ENCODE measurements at places on chromosomes 16 and 17.
A peak's percentile ranks its signal among the peaks of the same experiment; 100 is the strongest.

DNA sequence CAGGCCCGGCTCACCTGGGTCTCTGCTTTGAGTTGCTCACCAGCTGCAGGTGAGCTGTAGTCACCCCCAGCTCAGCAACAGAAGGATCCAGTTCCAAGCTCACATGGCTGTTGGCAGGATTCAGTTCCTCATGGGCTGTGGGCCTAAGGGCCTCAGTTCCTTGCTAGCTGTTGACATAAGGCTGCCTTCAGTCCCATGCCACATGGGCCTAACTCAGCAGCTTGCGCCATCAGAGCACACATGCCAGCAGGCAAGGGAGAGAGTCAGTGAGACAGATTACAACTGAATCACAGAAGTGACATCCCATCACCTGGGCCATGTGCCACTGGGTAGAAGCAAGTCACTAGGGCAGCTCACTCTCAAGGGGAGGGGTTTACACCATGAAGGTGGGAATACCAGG, 24.7 kb downstream of the PSMD7 start:
- peak; percentile 23 for DNase-seq

- DNase-seq = no peak
Observed at GRCh38 chr17:74110467-74110866, 93.0 kb upstream of the RPL38 start.

GRCh38 chr16:56324406-56324805, 100.9 kb downstream of the AMFR start:
- no peak for DNase-seq

GRCh38 chr16:76235025-76235424, 42.2 kb upstream of the CNTNAP4 start:
- no peak for DNase-seq

DNA sequence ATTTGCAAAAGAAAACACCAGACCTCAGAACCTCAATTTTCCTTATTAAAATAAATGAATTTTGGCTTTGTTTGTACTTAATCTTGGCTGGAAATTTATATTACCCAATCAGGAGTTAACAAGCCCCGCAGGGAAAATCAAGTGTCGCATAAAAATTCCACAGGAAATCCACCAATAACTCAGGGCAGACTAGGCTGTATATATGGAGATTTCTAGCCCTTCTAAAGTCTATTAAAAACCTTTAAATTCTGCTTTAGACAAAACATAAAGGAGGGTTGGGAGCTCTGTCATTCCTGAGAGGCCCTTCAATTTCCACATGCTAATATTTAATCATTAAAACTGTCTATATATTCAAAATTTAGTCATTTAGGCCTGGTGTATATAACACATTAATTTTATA, 434.7 kb downstream of the CDH11 start:
- no peak for DNase-seq

GRCh38 chr17:11240841-11241610, at the start of gene SHISA6:
Gene SHISA6 (plus strand): TSS chr17:11241213.
- DNase-seq = no peak

DNA sequence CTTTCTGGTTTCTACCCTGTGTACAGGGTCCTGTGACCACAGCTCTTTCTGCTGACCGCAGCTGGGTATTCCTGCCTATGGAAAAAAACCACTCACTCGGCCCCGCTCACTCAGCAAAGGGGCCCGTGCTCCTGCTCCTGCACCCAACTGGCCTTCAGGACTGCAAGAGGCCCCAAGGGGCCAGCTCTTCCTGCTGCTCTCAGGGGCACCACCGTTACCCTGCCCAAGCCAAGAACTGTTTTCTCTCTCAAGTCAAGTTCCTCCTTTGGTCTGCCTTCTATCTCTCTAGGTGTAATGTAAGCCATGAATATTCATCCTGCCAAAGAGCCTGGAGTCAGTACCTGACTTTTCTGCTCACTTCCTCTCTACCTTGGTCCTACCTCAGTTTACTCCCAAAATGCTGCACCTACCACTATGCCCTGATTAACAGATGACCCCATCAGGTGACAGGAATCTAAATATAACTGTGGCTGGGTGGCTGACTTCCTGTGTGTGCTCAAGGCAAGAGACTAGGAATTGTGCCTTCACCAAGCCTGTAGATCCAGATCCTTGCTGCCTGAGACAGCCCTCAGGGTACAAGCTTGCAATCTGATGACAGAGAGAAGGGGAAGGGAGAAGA, 20.4 kb upstream of the SCIMP start:
- no peak for DNase-seq

GRCh38 chr17:82088838-82089722, 9.0 kb downstream of the FASN start:
- no peak for DNase-seq

DNA sequence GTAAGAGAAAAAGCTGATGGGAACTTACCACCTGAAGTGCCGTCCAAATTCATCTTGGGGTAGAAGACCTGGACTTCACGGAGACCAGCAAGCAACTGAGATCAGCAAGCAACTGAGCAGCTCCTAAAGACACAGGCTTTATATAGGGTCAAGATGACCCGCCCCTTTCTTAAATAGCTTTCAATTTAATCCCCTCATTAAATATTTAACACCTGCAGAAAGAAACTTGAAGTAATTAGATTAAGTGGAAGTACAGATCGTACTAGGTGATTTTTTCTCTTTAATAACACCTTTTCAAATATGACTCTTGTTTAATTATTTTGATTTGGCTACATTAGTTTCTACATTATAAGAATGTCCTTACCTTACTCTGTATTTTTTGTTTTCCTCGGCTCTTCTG, at the start of gene CPHXL:
CPHXL (minus strand) TSS at position 101 of the 400 bp plus-strand sequence; CDS start at position 53, 48 bp downstream.
- no peak for DNase-seq

- no peak for DNase-seq
Observed at GRCh38 chr16:17544785-17545184, 74.0 kb upstream of the XYLT1 start.

GRCh38 chr17:59425085-59425931, 93.9 kb downstream of the YPEL2 start:
- DNase-seq = peak; percentile 82

DNA sequence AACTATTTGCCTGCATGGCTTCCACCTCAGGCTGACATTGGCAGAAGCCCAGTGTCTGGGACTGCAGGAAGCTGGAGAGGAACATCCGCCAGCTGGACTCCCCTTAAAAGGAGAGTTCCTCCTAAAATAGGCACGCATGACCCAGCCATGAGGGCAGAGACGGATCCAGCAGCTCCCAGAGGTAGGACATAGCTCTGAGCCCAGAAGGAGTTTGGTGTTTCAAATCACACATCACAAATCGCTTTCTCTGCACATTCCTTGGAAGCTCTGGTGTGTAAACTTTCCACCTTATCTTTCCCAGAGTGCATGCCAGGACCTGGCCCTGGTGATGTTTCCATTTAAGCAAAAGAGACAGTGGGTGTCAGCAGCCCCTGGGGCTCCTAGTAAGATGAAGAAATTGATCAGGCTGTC, 231.1 kb upstream of the CDH5 start:
- peak; percentile 51 for DNase-seq

GRCh38 chr16:76780556-76780955, 410.4 kb upstream of the MON1B start:
- DNase-seq = no peak

DNA sequence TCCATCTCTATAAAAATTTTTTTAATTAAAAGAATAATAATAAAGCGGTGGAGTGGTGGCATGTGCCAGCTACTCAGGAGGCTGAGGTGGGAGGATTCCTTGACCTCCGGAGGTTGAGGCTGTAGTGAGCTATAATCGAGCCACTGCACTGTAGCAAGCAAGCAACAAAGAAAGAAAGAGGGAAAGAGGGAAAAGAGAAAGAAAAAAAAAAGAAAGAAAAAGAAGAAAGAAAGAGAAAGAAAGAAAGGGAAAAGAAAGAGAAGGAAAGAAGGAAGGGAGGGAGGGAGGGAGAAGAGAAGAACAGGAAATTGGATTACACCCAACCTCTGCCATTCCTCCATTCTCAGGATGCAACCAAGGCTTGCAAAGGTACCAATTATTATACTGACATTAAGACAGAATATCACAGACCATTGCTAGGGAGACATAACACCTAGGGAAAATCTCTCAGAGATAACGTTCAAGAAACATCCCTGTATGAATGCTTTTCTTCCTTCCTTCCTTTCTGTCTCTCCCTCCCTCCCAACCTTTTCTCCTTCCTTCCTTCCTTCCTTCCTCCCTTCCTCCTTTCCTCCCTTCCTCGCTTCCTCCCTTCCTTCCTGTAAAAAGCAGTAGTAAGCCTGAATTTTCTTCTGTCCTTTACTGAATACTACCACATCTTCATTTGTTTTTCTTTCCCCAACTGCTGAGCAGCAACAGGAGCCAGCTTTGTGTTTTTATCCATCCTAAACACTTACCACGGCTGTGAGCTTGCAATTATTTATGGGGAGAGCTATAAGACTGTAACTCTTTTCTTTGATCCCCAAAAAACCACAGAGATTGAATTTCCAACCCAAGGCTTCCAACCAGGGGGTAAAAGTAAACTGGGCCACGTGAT, 1.8 kb upstream of the LITAF start:
- no peak for DNase-seq

- DNase-seq = no peak
Observed at GRCh38 chr16:50534958-50535357, 13.2 kb upstream of the NKD1 start.

- DNase-seq = no peak
Observed at GRCh38 chr16:23280483-23280967, 21.6 kb upstream of the SCNN1B start.

DNA sequence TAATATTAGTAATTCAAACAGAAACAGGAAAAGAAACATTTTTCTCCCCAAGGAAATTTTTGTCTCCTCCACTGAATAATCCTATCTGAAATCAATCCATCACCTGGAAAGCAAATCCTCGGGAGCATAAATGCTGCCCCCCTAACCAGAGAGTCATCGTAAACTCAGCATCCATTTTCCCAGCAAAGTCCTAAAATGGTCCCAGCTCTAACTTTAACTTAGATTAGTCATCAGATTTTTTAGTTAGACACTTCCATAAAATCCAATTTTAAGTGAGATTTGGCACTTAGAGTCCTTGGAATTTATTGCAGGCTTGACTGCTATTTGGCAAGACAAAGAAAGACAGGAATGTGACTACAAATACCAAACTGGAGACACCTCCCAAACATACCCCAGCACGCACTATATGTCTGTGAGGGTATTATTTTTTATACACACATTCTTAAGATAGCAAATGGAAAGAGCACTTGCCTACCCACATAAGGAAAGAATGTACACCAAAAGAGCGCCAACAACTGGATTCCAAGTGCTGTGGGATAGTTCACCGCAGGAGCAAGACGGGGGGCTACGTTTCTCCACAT, 15.4 kb downstream of the SCO1 start:
- DNase-seq = peak; percentile 89

- peak; percentile 54 for DNase-seq
Observed at GRCh38 chr17:78241277-78242023, 10.0 kb downstream of the TMEM235 start.

GRCh38 chr16:20676837-20677236, 20.6 kb downstream of the ACSM1 start:
- no peak for DNase-seq

DNA sequence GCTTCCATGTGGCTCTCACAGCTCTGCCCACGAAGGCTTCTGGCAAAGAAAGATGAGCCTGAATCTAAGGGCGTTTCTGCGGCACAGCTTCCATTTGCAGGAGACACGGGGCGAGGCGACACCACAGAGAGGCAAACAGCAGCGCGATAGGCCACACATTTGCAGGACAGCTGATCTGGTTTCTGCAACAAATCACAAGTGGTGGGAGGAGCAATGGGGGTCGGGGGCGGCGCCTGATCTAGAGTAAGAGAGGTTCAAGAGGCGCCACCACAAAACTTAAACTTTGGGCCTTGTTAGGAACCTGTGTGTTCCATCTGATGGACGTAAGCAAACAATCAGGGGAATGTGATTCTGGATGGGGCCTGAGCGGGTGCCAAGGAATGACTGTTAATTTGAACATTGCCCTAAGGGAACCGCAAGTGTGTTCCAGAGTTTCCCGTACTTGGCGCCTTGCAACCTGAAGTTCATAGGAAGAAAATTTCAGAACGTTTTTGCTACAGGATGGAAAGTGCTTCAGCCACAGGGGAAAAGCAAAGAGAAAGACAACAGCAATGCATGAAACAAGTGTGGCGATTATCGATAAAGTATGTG, 18.9 kb upstream of the ENPP7 start:
- DNase-seq = no peak

DNA sequence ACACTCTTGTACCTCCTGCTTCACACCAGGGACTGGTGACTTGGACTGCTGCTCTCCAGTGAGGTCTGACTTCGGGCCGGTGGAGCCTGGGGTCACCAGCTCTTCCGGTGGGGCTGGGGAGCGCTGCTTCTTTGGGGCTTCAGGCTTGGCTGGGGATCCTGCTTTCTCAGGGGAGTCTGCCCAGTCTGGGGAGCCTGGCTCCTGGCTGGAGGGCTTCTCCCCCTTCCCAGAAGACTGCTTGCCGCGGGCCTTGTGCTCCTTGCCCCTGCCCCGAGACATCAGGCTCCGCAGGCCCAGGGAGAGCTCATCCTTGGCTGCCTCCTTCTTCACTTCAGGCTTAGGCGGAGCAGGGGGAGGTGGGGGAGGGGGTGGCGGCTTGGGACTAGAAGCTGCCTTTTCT, 52.4 kb downstream of the MYO18A start:
- no peak for DNase-seq

DNA sequence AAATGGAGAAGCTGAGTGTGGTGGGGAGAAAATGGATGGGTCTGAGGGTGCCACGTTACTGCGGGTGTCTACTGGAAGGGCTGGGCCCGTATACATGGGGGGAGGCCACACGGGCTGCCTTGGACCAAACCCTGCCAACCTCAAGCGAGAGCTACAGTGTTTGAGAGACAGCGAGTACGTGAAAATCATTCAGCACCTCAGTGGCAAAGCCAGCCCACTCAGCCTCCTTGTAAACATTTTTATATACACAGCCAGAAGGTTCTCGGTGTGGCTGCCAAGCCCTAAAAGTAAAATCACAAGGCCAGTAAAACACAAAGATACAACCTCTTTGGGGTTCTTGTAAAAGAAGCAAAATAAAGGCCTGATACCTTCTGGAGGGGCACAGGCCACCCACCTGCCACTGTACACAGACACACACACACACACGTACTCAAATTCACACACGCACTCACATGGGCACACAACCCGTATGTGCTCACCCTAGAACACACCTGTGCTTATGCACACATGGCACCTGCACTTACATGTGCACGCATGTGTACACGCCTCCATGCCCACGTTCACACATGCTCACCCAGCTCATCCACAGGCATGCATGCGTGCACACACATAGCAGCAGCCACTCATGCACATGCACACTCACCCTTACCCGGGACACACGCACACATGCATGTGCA, 102.8 kb downstream of the GSG1L start:
- no peak for DNase-seq

DNA sequence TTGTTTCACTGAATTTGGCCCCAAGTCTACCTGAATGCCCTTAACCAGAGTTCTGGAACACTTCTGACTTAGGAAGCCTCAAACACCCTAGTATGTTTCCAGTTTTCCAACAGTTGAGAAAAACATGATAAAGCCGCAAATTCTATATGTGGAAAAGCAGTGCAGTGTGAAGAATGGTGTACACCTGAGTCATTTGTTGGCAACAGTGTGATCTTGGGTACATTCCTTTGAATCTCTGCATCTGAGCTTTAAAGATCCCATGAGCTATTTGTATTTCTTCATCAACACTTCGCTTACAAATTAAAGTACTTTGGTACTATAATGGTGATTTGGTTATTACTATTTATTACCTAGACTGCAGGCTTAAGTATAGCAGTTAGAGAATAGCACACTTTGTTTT, 93.6 kb upstream of the TBX2 start:
- DNase-seq = no peak

Data from AG10803 (cell line).